Pulmonary artery endothelial cell (primary cell): ENCODE measurements at places on chromosomes 1 and 21.

GRCh38 chr1:7070389-7071029 is 285.3 kb downstream of the CAMTA1 start:
- peak; percentile 26 for DNase-seq

- no peak for DNase-seq
Measured at GRCh38 chr21:42112857-42113256, 41.7 kb downstream of the UMODL1 start.

DNA sequence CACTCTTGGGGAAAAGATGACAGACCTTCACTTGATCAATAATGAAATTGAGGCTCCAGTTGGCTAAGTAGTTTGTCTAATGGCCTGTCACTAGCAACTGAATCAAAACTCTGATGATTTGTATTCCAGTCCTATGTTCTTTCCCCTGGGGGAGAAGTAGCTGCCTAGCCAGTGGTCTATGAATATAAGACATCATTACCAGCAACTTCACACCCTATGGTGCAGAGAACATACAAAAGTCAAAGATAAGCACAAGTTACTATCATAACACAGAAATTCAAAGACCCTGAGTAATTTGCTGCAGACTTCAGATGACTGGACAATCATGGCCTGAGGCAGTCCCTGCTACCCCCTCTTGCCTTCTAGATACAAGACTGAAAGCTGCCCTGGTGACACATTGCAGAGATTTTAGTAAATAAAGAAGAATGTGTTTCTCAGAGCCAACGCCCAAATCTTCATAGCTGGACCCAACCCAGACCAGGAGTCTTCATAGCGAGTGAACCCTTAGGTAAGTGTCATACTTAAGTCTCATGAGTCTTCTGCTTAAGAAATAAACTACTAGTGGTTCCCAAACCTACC is 993 bp downstream of the PDZK1 start:
- DNase-seq = no peak

GRCh38 chr1:199490769-199491527 is 536.6 kb upstream of the NR5A2 start:
- DNase-seq = no peak

DNA sequence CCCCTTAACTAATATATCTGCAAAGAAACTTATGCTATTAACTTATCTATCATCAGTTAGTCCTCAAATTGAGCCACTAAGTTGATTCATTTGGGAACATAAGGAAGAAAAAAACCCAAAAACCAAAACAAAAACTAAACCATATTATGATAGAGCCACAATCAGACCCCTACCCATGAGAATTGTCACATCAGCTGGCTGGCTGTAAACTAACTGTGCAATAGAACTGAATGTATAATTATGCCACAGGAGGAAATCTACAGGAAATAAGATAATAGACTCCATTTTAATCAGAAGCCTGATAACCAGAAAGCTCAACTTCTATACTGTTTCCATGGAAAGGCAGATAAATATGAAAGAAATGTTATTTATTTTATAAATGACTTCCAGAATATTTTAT is 110.0 kb downstream of the RGL1 start:
- no peak for DNase-seq

- DNase-seq = peak; percentile 15
Measured at GRCh38 chr1:200139661-200140250, 112.2 kb downstream of the NR5A2 start.

- DNase-seq = no peak
Measured at GRCh38 chr21:42352441-42353095, 1.8 kb upstream of the TFF2 start.
